ENCODE measurements at places on chromosomes 2 and 18.
A peak's percentile ranks its signal among the peaks of the same experiment; 100 is the strongest.

- no peak for DNase-seq
Measured at GRCh38 chr2:177478029-177478428, 85.5 kb downstream of the AGPS start.

DNA sequence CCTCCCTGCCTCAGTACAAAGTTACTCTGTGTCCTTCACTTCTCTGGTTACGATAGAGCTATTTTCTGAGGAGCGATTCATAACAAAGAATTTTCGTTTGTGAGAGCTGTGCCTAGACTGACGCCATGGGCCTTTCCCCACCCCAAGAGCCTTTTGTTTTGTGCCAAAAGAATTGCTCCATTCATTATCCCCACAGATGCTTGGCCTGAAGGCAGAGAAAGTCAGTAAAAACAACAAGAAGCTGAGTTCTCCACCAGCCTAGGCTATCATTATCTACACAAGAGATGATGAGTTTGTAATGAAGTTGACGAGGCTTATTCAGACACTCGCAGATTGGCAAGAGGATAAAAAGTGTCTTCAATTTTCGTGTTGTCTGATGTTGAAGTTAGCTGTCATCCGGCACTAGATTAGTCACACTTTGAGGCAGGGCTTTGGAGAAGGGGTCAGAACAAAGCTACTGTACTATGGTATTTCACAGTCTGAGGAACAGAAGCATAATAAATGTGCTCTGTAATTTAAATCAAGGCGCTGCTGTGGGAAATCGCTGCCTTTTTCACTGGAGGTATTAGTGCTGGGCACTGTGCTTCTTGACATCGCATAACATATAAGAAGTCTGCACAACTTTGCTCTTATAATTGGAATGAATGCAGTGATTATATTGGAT lies 278.4 kb upstream of the FIGN start:
- DNase-seq, result no peak

DNA sequence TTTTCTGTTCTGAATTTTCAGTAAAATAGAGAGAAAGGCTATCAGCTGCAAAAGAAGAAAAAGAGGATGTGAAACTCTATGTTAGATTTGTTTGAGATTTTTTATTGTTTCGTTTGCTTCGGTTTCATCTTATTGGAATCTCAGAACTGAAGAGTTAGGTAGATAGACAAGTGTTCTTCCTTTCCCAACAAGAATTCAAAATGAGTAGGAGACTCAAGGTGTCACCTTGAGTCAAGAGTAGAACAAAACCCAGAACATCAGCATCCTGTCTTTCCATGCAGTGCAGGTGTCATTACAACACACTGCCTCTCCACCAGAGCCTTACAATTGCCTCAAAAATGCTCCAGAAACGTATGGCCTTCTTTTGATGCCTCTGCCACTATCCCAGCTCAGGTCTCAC lies 21.1 kb downstream of the NBAS start:
- DNase-seq, result no peak

DNA sequence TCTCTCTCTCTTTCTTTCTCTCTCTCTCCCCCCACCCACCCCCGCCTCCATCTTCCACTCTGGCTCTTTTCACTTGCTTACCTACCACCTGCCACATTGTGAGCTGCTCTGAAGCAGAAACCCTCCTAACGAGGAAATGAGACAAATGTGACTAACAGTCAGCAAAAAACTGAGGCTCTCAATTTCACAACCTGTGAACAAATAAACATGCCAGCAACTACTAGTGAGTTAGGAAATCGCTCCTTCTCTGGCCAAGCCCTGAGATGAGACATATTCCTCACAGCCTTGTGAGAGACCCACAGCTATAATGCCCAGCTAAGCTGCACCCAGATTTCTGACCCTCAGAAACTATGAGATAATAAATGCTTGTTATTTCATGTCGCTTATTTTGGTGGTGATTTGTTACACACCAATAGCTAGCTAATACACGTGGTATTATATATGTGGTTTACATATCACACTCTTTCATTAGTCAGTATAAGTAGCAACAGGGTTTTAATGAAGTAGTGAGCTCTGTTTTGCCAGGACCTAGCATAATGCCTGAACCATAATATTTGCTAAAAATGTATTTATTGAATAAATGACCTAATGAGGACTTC lies 8.4 kb upstream of the ZNF521 start:
- no peak for DNase-seq

GRCh38 chr2:229342376-229342775 lies 71.3 kb upstream of the PID1 start:
- DNase-seq, result no peak

GRCh38 chr18:59432803-59433597 lies 73.9 kb upstream of the LMAN1 start:
- no peak for DNase-seq

- peak; percentile 88 for DNase-seq
Measured at GRCh38 chr18:2302628-2303516, 268.4 kb downstream of the METTL4 start.

DNA sequence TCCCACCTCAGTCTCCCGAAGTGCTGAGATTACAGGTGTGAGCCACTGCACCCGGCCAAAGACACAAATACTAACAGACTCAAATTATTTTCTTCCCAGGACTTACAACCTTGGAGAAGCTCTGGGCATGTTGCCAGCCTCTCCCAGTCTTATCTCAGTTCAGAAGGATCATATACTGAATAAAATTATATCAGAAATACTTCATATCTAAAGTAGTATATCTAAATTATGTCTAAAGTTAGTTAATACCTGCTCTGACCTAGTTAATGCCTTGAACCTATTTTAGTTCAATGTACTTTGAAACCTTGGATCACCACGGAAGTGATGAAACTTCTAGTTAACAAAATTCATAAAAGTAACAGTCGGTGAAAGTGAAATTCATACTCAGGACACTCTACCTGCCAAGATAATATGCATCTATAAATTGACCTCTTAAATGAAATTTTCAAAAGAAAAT lies 34.4 kb upstream of the CYBRD1 start:
- no peak for DNase-seq

DNA sequence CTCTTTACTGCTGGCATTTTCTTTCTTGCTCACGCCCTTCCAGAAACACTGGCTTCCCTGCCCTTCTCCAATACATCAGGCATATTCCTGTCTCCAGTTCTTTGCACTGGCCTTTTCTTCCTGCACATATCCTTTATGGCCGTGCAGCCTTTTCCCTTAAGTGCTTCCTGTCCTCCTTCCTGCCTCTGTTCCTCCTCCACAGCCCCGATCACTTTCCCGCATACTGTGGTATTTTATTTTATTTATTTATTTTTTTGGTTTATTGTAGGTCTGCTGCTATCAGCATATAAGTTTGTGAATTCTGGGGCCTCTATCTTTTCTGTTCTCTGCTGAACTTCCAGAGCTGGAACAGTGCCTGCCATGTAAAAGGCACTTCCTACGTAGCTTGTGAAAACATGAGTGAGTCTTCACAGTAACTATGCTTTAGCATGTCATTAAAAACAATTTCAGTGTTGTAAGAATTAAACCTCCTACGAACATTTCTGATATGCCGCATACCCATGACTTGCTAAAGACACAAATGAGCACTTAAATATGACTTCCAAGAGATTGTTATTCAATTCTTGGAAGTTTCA lies 289.1 kb downstream of the TRIB2 start:
- DNase-seq, result no peak

DNA sequence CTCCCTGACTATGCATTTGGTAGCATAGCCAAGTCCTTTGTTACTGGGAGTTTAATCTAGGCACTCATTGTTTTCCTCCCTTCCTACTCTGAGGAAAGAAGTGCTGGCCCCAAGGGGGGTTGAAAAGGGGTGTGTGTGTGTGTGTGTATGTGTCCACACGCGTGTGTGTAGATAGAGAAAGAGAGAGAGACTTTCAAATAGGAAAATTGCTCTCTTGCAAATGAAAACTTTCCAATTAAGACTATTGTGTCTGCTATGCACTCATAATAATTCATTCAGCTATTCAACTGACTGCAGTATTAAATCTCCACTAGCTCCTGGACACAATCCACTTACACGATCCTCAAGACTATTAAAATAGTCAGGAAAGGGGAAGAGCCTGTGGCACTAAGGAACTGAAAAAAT lies 92.9 kb upstream of the CSRNP3 start:
- DNase-seq, result no peak

- DNase-seq, result no peak
Measured at GRCh38 chr2:26203906-26204305, 31.0 kb downstream of the GAREM2 start.

DNA sequence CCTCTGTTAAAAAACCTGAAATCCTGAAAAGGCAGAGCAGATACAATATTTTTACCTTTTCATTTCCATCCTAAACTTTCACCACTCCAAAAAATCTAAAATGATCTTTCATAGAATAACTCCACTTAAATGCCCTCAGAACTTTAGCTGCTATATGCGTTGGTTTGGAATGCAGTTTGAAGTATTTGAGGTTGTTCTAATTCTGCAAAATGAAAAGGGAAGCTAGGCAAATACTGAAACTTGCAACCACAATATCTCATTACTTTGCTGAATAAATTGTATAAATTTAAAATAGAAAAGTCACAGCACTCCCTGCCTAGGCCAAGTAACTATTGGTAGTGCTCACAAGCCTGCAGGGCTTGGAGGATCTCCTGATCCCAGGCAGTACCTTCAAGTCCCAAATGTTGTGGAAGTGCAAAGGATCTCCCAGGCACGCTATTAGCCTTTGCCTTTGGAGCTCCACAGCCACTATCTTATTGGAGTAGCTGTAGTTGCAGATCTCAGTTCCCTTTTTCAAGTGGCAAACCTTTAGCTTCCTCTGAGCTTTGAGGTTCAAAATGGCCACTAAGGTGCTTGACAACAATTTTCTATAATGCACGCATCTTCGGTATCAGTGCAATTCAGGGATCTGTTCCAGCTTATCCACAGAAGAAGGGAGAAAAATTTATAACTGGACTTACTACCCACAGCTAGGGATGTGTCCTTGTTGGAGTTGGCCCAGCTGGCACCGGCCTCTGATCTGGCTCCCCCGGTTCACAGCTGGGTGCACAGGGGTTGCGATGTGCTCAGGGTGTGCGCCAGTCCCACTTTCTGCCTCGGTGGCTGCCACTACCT lies 43.4 kb upstream of the ANKRD62 start:
- no peak for DNase-seq

DNA sequence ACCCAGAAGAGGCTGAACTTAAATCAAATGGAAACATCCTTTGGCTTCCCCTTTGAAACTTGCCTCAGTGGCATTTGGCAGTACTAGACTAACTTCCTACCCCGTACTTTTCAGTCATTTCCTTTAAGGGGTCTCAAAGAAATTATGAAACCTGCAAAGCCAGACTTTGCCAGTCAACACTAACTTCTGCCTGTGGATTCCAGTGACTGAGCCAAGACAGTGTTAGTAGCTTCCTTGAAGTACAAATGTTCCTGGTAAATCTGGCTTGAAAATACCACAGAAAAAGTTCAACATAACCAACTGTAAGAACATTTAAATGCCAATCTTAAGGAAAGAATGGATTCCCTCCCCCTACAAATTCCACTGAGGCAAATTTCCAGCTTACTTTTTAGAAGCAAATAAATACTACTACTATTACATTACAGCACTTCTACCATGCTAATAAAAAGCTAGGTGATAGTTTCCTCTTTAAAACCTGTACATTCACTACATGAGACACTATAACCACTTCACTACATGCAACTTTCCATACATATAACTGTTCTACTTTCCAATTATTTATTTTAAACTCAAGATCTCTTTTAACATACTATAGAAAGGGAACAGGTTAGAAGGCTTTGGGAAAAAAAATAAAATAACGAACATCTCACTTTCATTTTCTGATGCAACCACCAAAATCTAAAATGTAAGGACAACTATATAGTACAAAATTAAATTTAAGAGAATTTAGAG lies 2.4 kb downstream of the PELI1 start:
- no peak for DNase-seq

GRCh38 chr2:171447675-171448074 lies 13.6 kb downstream of the DCAF17 start:
- DNase-seq, result no peak

- DNase-seq, result no peak
Measured at GRCh38 chr2:191032588-191033429, 18.8 kb upstream of the STAT1 start.

- no peak for DNase-seq
Measured at GRCh38 chr18:76499637-76500340, 4.7 kb upstream of the ZNF516 start.

DNA sequence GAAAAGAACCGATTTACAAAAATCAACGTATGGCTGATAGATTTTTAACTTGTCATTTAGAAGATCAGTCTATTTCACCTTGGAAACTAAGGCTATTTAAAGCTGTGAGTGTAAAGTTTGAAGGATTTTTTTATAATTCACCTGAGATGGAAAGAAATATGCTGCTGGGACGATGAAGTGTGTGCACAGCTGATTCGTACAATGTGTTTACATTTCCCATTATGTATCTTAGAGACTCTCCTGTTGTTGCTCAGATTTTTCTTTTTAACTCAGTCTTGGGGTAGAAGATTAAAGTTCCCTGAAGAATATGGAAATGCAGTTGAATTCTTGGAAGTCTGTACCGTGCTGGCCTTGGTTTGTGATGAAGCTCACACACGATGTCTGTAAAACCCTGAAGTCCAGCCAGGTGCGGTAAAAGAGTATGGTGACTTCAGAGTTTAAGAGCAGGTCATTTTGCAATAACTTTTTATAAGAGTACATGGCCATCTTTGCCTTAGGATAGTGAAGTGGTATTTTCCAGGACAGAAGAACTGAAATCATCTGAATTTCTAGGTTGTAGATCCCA lies 250.1 kb downstream of the PRKCE start:
- no peak for DNase-seq

DNA sequence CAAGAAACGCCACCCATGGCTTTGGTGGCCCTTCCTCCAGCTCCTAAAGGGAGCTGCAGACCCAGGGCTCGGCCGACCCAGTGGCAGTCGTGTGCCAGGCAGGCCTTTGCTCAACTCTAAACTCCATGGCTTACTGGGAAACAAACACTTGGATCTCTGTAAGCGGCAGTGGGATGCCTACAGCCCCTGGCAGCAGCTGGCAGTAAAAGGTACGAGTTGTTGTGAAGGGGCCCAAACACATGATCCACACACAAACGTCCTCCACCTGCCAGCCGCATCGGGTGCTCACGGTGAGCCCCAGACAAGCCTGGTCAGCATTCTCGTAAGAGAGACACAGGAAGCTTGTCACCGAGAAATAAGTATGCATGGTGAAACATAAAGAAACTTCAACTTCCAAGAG lies 214.9 kb downstream of the MGAT5 start:
- no peak for DNase-seq

DNA sequence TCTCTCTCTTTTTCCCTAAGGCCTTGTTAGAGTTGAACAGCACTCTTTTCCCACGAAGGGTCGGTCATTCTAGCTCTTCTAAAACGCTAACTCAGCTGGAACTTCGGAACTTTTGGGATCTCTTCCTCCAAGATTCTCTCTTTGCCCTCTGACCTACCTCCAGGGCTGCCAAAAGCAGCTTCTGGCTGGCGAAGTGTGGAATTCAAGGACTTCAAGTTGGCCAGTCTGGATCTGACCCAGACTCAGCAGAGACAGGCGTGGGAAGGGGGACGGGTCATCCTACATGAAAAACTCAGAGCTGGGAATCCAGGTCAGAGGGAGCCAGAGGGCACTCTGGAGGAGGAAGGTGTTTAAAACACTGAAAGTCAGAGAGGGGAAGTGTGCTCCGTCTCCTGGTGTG lies 305.5 kb upstream of the HDAC4 start:
- no peak for DNase-seq

Measured in urothelium cell line (cell line).